ENCODE measurements at places on chromosomes 4 and X. TPM values are rescaled to one million over a fixed set of nuclear protein-coding genes. Genes with fewer than 3 reads are reported as not detected.

HMX1 gene
- total RNA-seq, result not detected

CDKL2 gene
- total RNA-seq, result not detected

RAB41 gene
- total RNA-seq, result not detected

PFKFB1 gene
- total RNA-seq, result 16.3 TPM

PSAPL1 gene
- total RNA-seq, result not detected

C1GALT1C1 gene
- 41.8 TPM for total RNA-seq

PPARGC1A gene
- total RNA-seq, result 4.9 TPM

UGT2A1 gene
- not detected for total RNA-seq

ITIH6 gene
- total RNA-seq, result not detected

USP17L28 gene
- not detected for total RNA-seq

RASSF6 gene
- 0.34 TPM for total RNA-seq

MAGEA1 gene
- not detected for total RNA-seq

USP26 gene
- total RNA-seq, result not detected

SRPK3 gene
- 1.2 TPM for total RNA-seq

WDR45 gene
- total RNA-seq, result 93.9 TPM

PPEF1 gene
- total RNA-seq, result 0.22 TPM

LANCL3 gene
- 0.68 TPM for total RNA-seq

ZFP92 gene
- 0.98 TPM for total RNA-seq

REST gene
- 25.1 TPM for total RNA-seq

SLC49A3 gene
- 13.4 TPM for total RNA-seq

VEGFC gene
- 13.1 TPM for total RNA-seq

TMSB15B gene
- total RNA-seq, result 1.7 TPM

FUNDC1 gene
- total RNA-seq, result 15.8 TPM

SPCS3 gene
- total RNA-seq, result 50.7 TPM

CENPVL3 gene
- total RNA-seq, result not detected

S100G gene
- not detected for total RNA-seq

GSPT2 gene
- total RNA-seq, result 5.9 TPM

TMEM31 gene
- total RNA-seq, result not detected

SMARCAD1 gene
- total RNA-seq, result 22.7 TPM

USP38 gene
- 21.4 TPM for total RNA-seq

KIT gene
- 12.1 TPM for total RNA-seq

PPP1R3F gene
- 7.5 TPM for total RNA-seq

NRK gene
- 0.17 TPM for total RNA-seq

ATP7A gene
- 14.4 TPM for total RNA-seq

ETDA gene
- total RNA-seq, result not detected

XAGE2 gene
- total RNA-seq, result not detected

PAGE5 gene
- not detected for total RNA-seq

HERC5 gene
- total RNA-seq, result 11.9 TPM
